Activated T-helper 2 cell treated with anti-CD3 and anti-CD28 coated beads, Interferon-gamma antibody, Interleukin-2, Interleukin-4, amounts not matched to agents 10 μg/mL and 5 μg/mL and 100 μg/mL, durations not matched to agents 14 hours and 24 hours and 36 hours (primary cell): ENCODE measurements at places on chromosomes 2 and 18. TPM values are rescaled to one million over a fixed set of nuclear protein-coding genes. Genes with fewer than 3 reads are reported as not detected.

Gene ERBB4
- total RNA-seq: not detected in 2 replicates

Gene C18orf54
- total RNA-seq: 10.4 and 10.9 TPM in 2 replicates

Gene SERPINB3
- not detected in 2 replicates for total RNA-seq

Gene TRABD2A
- 67.9 and 71.2 TPM in 2 replicates for total RNA-seq

Gene DARS1
- total RNA-seq: 179 and 183 TPM in 2 replicates

GRCh38 chr18:54316071-54316820 lies 41.4 kb downstream of the STARD6 start:
- DNase-seq: no peak
- no peak overlapping the region for H3K4me3 ChIP-seq
- H3K4me1 ChIP-seq: peaks cover 4% of the 10 kb centered on the region
- H3K27me3 ChIP-seq: peaks cover 35% of the 10 kb centered on the region

- no peak overlapping the region for H3K4me3 ChIP-seq
- peaks cover 14% of the 10 kb centered on the region for H3K4me1 ChIP-seq
- DNase-seq: no peak
These were observed 95.4 kb downstream of the MTA3 start for GRCh38 chr2:42663828-42664227.

GRCh38 chr2:180707175-180707883 lies 273.1 kb upstream of the UBE2E3 start:
- H3K27ac ChIP-seq: no peak overlapping the region
- H3K4me3 ChIP-seq: no peak overlapping the region
- H3K4me1 ChIP-seq: no peaks in the 10 kb centered on the region
- H3K27me3 ChIP-seq: no peaks in the 10 kb centered on the region

DNA sequence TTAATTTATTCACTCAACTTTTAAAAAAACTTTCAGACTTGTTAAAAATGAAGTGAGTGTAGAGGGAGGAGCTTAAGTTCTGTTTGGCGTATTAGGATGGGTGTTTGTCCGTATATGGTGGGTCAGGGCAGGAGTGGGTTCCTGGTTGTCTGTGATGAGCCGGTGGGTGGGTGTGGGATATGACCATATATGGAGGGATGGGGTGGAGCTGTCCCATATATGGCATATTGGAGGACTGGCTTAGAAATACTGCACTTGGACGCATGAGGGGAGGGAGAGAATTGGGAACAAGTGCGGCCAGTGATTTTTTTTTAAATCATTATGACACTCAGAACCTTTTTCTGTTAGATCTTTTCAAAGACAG lies 1.5 kb downstream of the KDM3A start:
- no peaks in the 10 kb centered on the region for H3K27me3 ChIP-seq
- peak overlapping the region; percentile 93 for H3K4me3 ChIP-seq
- DNase-seq: peak; percentile 78

- DNase-seq: no peak
- H3K27me3 ChIP-seq: no peaks in the 10 kb centered on the region
- H3K4me3 ChIP-seq: no peak overlapping the region
- H3K4me1 ChIP-seq: no peaks in the 10 kb centered on the region
- no peaks in the 10 kb centered on the region for H3K36me3 ChIP-seq
These were observed 151.4 kb downstream of the CD8B2 start for GRCh38 chr2:106638580-106638979.

- H3K27me3 ChIP-seq: peaks cover 26% of the 10 kb centered on the region
- H3K27ac ChIP-seq: no peak overlapping the region
- H3K4me3 ChIP-seq: no peak overlapping the region
- H3K4me1 ChIP-seq: peaks cover 11% of the 10 kb centered on the region
- H3K36me3 ChIP-seq: no peaks in the 10 kb centered on the region
These were observed 89.0 kb downstream of the TMEM18 start for GRCh38 chr2:588074-588645.

DNA sequence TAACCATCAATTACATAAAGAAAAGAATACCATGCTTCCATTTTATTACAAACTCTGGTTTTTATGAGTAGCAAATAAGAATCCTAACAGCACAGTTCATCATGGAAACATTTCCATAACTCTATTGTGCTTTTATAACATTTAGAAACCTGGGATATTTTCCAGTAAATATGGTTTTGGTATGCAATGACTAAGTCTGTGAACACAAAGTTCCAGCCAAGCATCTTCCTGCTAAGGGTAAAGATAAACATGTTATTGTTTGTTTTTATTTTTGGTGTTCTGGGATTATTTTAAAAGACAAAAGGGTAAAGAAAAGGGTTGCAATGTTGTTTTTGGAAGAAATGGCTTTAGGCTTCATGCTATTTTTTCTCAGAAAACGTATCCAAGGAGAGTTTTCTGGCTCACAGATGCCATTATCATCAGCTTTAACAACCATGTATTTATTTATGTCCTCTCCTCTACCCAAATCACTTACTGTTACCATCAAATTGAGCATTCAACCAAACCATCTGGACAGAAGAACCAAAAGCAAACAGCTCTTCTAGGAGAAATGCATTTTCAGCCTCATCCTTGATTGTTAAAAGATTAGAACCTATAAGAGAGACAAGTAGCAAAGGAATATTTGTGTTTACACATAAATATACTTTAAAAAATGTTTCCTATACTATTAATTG lies 116.0 kb downstream of the PLA2R1 start:
- H3K4me1 ChIP-seq: peaks cover 2% of the 10 kb centered on the region
- no peak overlapping the region for H3K4me3 ChIP-seq
- DNase-seq: no peak
- H3K27me3 ChIP-seq: peaks cover 18% of the 10 kb centered on the region
- H3K36me3 ChIP-seq: no peaks in the 10 kb centered on the region
- no peak overlapping the region for H3K27ac ChIP-seq

DNA sequence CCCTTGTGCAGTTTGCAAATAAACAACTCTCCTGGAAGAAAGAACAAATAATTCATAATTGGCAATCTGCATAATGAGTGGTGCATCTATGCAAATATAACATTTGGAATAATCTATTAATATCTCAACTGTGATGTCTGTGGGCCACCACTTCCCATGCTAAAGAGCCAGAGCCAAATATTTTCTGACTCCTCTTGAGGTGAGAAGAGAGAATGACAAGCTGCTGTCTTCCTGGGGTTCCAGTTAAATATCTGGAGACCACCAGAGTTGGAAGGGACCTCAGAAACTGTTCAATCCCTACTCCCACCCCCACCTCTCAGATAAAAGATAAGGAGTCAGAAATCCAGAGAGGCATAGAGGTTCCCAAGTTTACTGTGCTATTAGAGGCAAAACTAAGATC lies 241.0 kb upstream of the SLC14A2 start:
- H3K36me3 ChIP-seq: no peaks in the 10 kb centered on the region
- no peak overlapping the region for H3K4me3 ChIP-seq
- peaks cover 13% of the 10 kb centered on the region for H3K27me3 ChIP-seq

DNA sequence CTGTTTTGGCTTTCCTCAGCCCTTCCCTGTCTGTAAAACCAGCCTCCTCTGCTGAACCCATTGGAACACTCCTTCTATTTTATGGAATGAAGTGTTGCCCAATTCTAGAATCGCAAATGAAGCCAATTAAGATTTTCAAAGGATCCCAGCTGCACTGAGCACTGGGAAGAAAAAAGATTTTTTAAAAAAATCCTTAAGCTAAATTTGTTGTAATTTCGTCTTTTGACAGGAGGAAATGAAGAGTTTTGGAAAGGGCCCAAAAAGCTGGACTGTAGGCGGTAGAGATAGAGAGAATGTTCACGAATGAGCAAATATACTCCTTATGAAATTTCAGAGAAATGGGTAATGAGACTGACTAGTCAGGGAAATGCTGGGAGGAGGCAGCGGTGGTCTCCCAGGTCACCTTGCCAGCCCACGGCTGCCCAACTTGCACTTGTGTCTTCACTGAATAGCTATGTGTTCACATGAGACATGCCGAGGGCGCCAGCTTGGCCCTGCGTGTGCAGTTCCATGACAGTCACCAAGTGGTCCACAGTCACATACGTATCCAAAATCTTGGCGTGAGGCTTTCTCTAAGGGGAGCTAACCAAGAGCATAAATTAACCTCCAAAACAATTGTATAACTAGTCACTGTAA lies 69.9 kb downstream of the SGPP2 start:
- no peak overlapping the region for H3K27ac ChIP-seq
- no peaks in the 10 kb centered on the region for H3K27me3 ChIP-seq
- H3K4me3 ChIP-seq: no peak overlapping the region
- no peak for DNase-seq
- H3K36me3 ChIP-seq: no peaks in the 10 kb centered on the region
- peaks cover 3% of the 10 kb centered on the region for H3K4me1 ChIP-seq

DNA sequence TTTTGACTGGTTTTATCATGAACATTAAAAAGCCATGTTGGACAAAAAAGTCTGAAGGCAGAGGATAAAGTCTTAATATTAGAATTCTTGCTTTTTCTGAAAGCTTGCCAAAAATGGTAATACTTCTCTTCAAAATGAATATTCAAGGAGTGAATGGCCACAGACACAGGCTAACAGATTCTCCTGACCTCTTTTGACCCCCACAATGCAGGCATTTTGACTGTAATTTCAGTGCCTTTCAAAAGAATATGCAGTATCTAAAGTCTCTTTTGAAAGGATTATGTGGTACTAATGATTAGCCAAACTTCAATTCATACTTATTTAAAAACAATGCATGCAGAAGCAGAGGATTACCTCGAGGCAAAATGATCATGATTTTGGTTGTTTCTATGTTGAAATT lies 557.8 kb upstream of the GCFC2 start:
- H3K4me1 ChIP-seq: no peaks in the 10 kb centered on the region
- H3K4me3 ChIP-seq: no peak overlapping the region
- H3K36me3 ChIP-seq: no peaks in the 10 kb centered on the region
- H3K27me3 ChIP-seq: no peaks in the 10 kb centered on the region
- no peak overlapping the region for H3K27ac ChIP-seq

DNA sequence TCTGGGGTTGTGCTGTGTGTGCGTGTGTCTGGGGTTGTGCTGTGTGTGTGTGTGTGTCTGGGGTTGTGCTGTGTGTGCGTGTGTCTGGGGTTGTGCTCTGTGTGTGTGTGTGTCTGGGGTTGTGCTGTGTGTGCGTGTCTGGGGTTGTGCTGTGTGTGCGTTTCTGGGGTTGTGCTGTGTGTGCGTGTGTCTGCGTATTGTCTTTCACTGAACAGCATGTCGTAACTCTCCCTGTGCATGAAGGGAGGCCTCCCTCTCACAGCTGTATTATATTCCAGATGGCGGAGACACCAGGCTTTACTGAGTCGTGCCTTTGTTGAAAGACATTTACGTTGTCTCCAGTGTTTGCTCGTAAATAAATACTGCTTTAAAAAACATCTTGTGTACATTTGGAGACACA lies 5.9 kb downstream of the ACKR3 start:
- no peak overlapping the region for H3K27ac ChIP-seq
- peaks cover 2% of the 10 kb centered on the region for H3K4me1 ChIP-seq
- DNase-seq: no peak
- H3K27me3 ChIP-seq: no peaks in the 10 kb centered on the region

GRCh38 chr2:198448789-198449188 lies 644.4 kb downstream of the PLCL1 start:
- no peak overlapping the region for H3K4me3 ChIP-seq
- H3K36me3 ChIP-seq: no peaks in the 10 kb centered on the region
- DNase-seq: no peak
- no peaks in the 10 kb centered on the region for H3K27me3 ChIP-seq
- no peaks in the 10 kb centered on the region for H3K4me1 ChIP-seq
- no peak overlapping the region for H3K27ac ChIP-seq

DNA sequence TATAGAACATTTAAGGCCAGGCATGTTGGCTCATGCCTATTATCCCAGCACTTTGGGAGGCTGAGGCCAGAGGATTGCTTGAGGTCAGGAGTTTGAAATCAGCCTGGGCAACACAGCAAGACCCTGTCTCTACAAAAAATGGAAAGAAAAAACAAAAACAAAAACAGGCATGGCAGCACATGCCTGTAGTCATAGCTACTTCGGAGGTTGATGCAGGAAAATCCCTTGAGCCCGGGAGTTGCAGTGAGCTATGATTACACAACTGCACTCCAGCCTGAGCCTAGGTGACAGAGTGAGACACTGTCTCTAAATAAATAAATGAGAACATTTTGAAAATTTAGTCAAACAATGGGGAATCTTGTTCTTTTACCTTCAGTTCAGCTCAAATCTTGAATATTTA lies 12.1 kb upstream of the YES1 start:
- H3K4me1 ChIP-seq: peaks cover 7% of the 10 kb centered on the region
- no peaks in the 10 kb centered on the region for H3K36me3 ChIP-seq
- DNase-seq: no peak
- no peak overlapping the region for H3K4me3 ChIP-seq

- H3K36me3 ChIP-seq: peaks cover 13% of the 10 kb centered on the region
- no peaks in the 10 kb centered on the region for H3K27me3 ChIP-seq
- H3K27ac ChIP-seq: no peak overlapping the region
- no peak overlapping the region for H3K4me3 ChIP-seq
- no peak for DNase-seq
- no peaks in the 10 kb centered on the region for H3K4me1 ChIP-seq
These were observed 36.8 kb downstream of the PDIA6 start for GRCh38 chr2:10775831-10776230.

- H3K27ac ChIP-seq: no peak overlapping the region
- peaks cover 38% of the 10 kb centered on the region for H3K27me3 ChIP-seq
- H3K4me1 ChIP-seq: no peaks in the 10 kb centered on the region
These were observed 199.1 kb downstream of the TRIB2 start for GRCh38 chr2:12915787-12916186.

DNA sequence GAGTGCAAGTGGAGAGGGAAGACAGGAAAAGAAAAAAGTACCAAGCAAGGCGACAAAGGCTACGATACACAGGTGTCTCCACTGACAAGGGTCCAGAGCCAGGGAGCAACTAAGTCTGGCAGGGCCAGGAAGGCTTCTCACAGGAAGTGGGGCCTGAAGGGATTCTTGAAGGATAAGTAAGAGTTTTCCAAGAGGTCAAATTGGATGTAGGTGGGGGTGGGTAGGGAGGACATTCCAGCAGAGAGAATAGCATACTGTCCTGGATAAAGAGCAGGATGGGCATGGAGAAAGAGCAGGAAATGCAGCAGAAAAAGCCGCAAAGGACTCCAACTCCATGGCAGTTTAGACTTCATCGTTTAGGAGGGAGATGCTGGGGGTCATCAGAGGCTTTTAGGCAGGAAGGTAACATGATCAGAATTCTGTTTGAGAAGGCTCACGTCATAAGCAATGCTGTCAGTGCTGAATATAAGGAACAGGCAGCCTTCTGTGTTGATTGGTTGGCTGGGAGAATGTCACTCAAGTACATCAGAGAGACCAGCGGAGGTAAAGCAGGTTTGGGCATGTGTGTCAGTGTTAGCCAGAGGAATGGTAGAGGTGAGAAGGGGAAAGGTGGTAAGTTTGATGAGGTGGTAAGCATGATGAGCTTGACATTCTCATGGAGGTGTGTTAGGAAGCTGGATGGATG lies 35.1 kb downstream of the ARHGAP25 start:
- H3K27ac ChIP-seq: peak overlapping the region; percentile 90
- peaks cover 44% of the 10 kb centered on the region for H3K36me3 ChIP-seq
- H3K4me1 ChIP-seq: peaks cover 98% of the 10 kb centered on the region

GRCh38 chr2:43791035-43791765 lies 17.4 kb downstream of the DYNC2LI1 start:
- H3K36me3 ChIP-seq: peaks cover 56% of the 10 kb centered on the region
- no peak overlapping the region for H3K4me3 ChIP-seq
- H3K27ac ChIP-seq: peak overlapping the region; percentile 56
- no peak for DNase-seq
- H3K4me1 ChIP-seq: peaks cover 34% of the 10 kb centered on the region
